Sigmoid colon (tissue), 7 donors: ENCODE measurements at places on chromosomes 3 and 15. TPM values are rescaled to one million over a fixed set of nuclear protein-coding genes. Genes with fewer than 3 reads are reported as not detected.
A peak's percentile ranks its signal among the peaks of the same experiment; 100 is the strongest.

Gene DZIP3
- total RNA-seq: 12.0 TPM

Gene WDR93
- not detected for total RNA-seq

Gene KIF7
- 15.2 TPM for total RNA-seq

Gene SEMA3B
- total RNA-seq: 25.4 TPM

Gene STAC
- total RNA-seq: 33.7 TPM

DNA sequence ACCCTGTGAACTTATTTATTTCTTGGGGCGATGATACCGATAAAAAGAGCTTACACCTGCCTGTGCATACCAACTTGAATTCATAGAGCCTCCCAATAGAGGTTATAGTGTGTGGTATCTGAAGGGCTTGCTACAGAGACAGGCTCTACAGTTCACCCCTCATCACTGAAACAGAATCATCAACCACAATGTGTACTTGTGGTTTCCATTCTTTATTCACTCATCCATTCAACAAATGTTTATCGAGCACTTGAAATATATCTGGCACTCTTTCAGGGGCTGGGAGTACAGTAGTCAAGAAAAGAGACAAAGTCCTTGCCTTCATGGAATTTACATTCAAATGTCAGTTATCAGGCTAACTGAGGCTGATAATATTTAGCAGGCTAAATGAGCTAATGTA is 134.4 kb upstream of the SKOR1 start:
- DNase-seq: no peak

GRCh38 chr3:174951034-174951433 is 91.9 kb downstream of the NAALADL2 start:
- DNase-seq: no peak

- DNase-seq: peak; percentile 85
Measured at GRCh38 chr3:62318752-62319569, 54.4 kb downstream of the FEZF2 start.

- DNase-seq: no peak
Measured at GRCh38 chr3:32553459-32553858, 17.2 kb downstream of the DYNC1LI1 start.

DNA sequence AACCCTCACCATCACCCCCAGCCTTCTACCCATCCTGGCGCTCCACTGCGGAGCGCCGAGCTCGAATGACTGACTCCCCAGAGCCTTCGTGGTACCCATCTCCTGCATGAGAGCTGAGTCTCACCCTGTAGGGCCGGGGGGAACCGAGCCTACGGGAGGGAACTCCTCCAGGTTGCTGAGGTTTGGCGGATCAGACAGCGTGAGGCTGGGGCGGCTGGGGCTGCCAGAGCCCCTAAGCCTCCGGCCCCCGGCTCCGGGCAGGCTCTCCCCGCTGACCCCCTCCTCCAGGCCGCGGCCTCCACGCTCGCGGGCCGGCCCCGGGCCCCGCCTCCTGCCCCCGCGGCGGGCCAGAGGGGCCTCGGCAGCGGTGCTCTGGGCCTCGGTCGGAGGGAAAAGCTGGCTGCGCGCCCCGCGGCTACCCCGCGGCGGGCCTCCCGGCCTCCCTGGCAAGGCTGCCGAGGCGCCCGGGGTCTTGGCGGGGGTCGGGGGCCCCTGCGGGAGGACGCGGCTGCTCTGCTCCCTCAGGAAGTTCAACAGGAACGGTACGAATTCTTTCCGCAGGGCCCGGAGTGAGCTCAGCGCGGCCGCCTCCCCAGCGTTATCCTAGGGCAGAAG is 643 bp downstream of the CDAN1 start:
- DNase-seq: peak; percentile 64

DNA sequence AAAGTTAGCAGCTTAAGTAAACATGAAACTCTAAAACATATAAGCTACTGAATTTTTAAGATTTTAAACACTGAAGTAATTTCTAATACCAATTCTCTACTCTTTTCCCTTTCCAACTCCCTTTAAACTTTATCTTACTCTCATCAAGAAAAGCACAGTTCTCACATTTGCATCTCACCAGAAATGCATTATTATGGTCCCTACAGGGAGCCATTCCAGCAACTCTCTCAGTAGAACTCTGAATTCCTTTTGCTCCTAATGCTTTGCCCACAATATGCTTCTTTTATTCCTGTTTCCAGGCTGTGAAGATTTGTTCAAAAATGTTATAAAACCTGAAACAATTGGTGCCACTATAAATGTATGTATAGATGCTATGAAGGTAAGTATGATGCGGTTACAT is 83.4 kb downstream of the TFDP2 start:
- no peak for DNase-seq

DNA sequence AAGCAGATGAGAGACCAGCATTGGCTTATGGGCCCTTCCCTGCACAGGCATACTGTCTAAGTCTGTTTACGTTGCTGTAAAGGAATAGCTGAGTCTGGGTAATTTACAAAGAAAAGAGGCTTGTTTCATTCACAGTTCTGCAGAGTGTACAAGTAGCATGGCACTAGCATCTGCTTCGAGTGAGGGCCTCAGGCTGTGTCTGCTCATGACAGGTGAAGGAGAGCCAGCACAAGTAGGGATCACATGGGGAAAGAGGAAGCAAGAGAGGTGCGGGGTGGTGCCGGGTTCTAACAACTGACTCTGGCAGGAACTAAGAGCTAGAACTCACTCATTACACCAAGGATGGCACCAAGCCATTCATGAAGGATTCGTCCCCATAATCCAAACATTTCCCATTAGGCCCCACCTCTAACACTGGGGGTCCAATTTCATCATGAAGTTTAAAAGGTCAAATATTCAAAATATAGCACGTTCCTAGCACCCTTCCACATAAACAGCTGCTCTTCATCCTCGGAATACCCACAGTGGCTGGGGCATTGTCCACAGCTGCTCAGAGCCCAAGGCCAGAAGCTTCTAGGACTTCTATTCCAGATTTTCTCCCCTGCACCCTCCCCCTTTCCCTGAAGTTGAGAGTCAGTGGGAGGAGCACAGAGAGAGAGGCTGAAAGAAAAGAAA is 5.6 kb downstream of the RTP3 start:
- no peak for DNase-seq

DNA sequence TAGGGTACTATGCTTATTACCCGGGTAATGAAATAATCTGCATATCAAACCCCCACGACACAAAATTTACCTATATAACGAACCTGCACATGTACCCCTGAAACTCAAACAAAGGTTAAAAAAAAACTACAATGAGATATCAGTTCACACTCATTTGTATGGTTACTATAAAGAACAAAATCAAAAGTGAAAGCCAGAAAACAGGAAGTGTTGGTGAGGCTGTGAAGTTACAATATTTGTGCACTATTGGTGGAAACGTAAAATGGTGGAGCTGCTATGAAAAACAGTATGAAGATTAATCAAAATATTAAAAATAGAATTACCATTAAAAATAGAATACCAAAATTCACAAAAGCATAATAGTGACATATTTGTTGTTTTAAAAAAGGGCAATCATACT is 128.9 kb downstream of the ZIC1 start:
- no peak for DNase-seq

DNA sequence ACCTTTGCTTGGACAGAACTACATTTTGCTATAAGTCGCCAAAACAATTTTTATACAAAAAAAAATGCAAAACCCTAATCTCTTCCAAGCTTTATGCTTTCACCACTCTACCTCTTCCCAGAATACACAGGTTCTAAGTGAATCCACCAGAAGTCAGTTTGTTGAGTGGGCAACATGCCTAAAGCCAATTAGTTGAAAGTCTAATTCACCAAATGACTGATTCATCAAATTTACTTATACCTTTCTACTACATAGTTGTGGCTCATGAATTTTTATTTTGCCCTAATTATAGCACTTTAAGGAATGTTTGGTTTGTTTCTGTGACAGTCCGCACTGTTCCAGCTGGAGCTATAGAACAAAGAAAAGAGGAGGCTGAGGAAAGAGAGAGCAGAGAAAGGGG is 265.9 kb upstream of the TGFBR2 start:
- no peak for DNase-seq
